Activated gamma-delta T cell treated with Interleukin-2 at 50 U/mL for 16 hours (primary cell): ENCODE measurements at places on chromosomes 7 and 10.
A peak's percentile ranks its signal among the peaks of the same experiment; 100 is the strongest.

- peak; percentile 45 for DNase-seq
These were observed 711 bp downstream of the NAMPT start for GRCh38 chr7:106283831-106284713.

DNA sequence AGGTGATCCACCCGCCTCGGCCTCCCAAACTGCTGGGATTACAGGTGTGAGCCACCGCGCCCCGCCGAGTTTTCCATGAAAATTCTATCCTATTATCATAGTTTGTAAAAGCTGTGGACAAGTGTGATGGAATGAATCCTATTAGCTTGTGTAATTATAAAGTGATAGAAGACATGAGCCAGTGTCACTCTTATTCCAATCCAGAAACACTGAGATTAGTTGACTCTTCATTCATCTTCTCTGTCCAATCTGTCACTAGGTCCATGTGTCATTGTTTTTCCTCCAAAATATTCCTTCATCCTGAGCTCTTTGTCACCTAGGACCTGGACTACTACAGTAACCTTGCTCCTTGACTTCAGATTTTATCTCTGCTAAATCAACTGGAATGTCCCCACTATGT, 13.5 kb downstream of the FBH1 start:
- no peak for DNase-seq

- no peak for DNase-seq
These were observed 22.2 kb downstream of the TMEM209 start for GRCh38 chr7:130182990-130183389.

DNA sequence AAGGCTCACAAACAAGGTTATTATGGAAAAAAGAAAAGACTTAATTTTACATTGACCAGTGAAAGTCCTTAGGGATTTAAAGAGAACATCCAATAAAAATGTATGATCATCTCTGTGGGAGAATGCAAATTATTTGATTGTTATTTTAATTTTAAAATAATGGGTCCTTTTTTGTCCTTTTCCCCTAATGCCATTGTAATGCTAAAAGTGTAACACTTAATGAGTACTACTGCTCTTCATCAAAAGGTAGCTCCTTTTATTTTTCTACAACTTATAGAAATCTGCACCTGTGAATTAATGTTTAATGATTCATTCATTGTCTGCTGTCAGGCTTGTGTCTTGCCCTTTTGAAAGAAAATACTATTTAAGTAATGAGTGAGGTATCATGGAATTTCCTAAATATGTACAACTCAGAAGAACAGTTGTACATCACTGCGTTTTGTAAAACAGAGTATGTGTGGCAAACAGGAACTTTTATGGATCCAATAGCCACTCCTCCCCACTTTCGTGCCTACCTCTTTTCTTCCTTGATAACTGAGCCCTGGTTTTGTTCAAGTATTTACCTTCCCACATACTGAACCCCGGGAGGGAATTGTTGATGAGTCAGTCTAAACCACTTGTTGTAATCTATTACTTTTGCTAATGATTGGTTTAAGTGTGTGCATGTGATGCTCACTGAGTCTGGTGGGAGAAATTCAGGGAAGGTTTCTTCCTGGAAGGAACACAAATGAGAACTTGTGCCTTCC, 19.9 kb upstream of the TRUB1 start:
- no peak for DNase-seq

DNA sequence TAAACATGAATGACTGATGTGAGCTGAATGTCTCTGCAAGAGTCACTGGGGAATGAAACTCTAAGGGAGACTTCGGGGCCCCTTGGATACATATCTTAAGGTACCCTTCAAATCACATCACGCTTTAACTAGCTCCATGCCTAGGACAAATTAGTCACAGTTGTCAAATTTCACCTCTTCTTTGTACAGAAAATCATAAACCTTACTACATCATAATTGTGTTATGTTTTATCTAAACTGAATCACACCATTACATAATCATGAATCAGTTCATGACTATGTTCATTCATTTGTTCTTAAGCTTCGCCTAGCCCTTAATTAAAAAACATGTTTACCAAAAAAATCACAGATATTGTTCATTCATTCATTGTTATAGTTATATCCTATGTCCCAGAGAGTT, 2.1 kb upstream of the SLC13A1 start:
- DNase-seq: no peak

- no peak for DNase-seq
These were observed 80.9 kb upstream of the VWC2 start for GRCh38 chr7:49692516-49692915.

GRCh38 chr10:62054408-62054807, 152.9 kb downstream of the ARID5B start:
- DNase-seq: no peak

GRCh38 chr7:7765422-7765821, 47.0 kb upstream of the RPA3 start:
- DNase-seq: no peak

DNA sequence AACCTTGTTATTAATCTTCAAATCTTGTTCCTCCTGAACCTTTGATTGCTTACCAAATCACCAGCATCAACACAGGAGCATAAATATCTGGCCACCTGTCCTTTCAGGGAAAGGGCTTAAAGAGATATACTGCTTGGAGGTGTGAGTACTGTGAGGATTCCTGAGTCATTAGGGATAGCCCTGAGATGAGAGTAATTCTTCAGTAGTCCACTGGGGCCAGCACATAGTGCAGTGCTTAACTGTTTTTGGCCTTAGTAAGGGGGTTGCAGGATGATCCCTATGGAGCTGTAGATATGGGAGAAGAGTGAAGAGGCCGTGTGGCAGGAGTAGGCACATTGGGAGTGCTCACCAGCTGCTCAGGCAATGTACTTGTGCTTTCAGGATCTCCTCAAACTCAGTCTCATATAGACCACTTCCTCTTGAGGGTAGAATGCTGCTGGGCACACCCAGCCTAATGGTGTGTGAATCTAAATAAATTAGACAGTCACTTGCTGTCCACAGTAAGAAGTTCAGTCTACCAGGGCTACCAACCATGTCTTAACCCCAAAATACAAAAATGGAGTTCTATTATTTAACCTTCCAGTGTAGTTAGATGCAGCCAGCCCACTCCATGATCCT, 26.5 kb upstream of the GPR141 start:
- no peak for DNase-seq

DNA sequence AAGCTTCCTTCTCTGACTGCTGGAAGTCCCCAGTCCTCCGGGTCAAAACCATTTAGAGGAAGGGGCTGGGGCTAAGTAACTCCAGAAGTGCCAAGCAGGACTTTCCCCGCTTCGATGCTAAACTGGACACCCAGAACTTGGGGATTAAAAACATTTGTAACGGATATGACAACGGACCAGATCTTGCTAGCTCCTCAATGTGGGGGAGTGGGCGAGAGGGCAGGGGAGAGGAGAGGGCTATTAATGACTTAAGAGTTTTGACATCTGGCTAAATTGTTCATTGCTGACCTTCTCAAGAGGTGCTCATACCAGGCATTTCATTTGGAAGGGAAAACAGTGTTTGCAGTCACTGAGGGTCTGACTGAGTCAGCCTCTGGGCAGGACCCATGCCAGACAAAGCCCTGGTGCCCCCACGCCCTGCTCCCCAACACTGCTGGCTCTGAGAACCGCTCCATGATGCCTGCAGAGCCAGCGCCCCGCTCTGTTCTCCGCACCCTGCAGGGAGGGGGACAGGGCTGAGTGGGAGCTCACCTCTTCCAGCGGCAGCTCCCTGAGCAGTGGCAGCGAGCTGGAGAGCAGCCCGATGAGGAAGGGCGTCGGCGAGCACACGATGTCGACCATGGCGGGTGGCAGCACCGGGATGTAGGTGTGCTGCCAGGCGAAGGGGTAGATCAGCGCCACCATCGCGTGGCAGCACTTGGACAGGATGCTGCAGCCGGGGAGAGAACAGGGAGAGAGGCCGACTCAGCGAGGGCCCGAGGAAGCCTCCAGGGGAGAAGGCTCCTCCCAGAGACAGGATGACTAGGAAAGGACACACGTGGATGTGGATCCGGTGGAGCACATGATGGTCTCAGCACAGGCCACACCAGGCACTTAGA, 47.7 kb upstream of the MKRN1 start:
- no peak for DNase-seq

GRCh38 chr10:119310806-119311205, 103.4 kb downstream of the GRK5 start:
- no peak for DNase-seq

- no peak for DNase-seq
These were observed 6.9 kb upstream of the GNG11 start for GRCh38 chr7:93914581-93915066.
